ENCODE measurements at places on chromosomes 3 and 15. TPM values are rescaled to one million over a fixed set of nuclear protein-coding genes. Genes with fewer than 3 reads are reported as not detected.

DNA sequence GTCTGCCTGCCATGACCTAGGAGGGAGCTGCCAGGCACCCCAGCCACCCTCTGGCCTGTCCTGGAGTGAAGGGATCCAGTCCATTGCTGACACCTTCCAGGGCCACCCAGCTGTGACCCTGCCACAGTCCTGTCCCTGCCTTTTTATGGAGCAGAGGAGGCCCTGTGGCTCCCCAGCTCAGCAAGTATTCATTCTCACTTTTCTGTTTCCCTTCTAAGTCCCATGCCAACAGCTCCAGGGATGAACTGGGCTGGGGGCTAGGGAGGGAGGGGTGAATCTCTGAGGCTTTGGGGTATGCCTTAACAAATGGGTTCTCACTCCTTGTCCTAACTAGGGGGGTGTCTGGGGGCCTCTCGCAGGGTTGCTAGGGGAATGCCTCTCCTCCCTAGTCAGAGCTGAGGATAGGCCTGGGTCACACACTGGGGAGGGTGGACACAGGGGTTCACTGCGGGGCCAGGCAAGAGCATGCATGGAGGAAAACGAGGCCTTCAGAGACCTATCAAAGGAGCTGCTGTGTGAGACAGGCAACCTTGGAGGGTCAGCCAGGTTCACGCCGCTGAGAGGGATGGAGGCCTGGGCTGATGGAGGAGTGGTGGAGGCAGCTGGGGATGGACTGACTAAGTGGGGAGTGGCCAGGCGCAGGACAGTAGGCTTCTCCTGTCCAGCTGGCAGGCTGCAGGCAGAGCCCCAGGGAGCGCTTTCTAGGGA lies 31.8 kb downstream of the EPHB3 start:
- DNase-seq: no peak

GRCh38 chr3:8793242-8793641 lies 23.8 kb upstream of the OXTR start:
- no peak for DNase-seq

DNA sequence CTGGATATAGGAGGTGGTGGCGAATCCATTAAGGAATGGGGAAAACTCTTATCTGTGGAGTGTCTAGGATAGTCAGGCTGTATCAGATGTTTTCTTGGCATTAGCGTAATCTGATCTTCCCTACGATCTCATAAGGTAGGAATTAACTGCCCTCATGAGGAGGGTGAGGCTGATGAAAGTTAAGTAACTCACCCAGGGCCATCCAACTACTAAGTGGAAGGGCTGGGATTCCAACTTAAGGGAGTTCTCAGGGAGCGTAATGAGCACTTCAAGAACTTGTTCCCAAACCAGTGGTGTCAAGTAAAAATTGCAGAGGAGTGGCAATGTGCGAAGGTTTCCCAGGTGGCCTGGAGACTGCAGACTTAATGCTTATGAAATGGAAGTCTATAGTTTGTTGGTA lies 55.9 kb upstream of the OSBPL11 start:
- DNase-seq: no peak

- no peak for DNase-seq
These were observed 144.0 kb downstream of the SEMA6D start for GRCh38 chr15:47861111-47861903.

Gene KLHL40
- not detected for total RNA-seq

Gene ARL8B
- 91.5 TPM for total RNA-seq

Gene GCSAM
- total RNA-seq: 0.90 TPM

Gene GOLGA8G
- total RNA-seq: not detected

All from upper lobe of right lung (tissue), 1 donor.